ENCODE measurements at places on chromosomes 5 and 9.

GRCh38 chr5:82413302-82414040, 135.3 kb upstream of the RPS23 start:
- no peak for DNase-seq

- DNase-seq, result no peak
Measured at GRCh38 chr9:91245431-91246313, 116.0 kb downstream of the AUH start.

DNA sequence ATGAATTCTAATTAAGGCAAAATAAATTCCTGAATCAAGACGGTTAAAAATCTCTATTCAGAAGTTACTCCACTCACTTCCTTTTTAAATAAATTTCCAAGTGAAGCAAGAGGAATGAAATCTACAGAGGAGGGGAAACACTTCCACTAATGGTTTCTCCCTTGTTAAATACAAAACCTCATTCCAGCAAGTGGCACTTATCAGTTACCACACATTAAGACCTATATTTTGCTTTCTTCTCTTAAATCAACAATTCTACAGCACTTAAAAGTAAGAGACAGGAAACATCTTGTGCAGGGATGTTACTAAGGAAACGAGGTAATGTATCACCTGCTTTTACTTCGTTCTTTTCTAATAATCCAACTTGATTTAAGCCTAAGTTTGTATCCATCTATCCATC, 172.6 kb downstream of the RAPGEF6 start:
- DNase-seq, result no peak

- DNase-seq, result no peak
Measured at GRCh38 chr9:94757158-94757557, 30.7 kb downstream of the AOPEP start.

- DNase-seq, result no peak
Measured at GRCh38 chr5:107263387-107264018, 407.2 kb downstream of the EFNA5 start.

- DNase-seq, result no peak
Measured at GRCh38 chr9:84811072-84811750, 141.7 kb downstream of the NTRK2 start.

GRCh38 chr5:19536387-19536786, 451.6 kb downstream of the CDH18 start:
- DNase-seq, result no peak

GRCh38 chr5:178206166-178207101, 2.1 kb downstream of the HNRNPAB start:
- no peak for DNase-seq

GRCh38 chr5:88109818-88110217, 158.8 kb downstream of the TMEM161B start:
- DNase-seq, result no peak

DNA sequence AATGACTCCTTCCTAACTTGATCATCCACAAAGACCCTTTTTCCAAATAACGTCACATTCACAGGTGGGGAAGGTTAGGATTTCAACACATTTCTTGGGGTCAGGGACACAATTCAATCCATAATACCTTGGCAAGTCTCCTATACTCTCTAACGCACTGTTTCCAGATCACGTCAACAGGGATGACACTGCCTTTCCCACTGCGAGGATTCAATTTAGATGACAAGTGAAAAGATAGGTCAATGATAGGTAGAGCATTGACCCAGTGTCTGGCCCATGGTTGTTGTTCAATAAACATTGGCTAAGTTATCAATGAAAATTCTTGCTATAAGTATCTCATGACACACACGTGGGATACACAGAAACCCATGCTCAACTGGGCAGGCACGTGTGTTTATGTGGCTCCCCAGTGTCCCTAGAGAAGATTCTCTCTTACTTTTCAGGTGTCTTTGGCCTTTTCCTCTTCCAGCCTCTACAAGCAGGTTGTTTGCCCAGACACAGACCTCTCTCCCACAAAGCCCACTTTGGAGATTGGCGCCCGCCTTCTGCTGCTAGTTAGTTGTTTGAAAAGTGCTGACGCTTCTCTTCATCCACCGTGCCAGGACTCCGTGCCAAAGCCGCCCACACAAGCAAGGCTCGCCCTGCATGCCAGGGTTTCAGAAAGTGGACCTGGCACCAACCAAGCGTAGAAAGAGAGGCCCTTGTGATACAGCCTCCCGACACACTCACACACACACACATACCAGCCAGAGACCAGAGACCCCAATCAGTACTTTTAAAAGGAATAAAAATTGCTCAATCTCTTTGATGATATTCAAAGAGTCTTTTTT, 594.5 kb downstream of the BNC2 start:
- no peak for DNase-seq

- DNase-seq, result no peak
Measured at GRCh38 chr9:78552802-78553201, 255.9 kb downstream of the PSAT1 start.

GRCh38 chr9:72149231-72149975, at the start of gene GDA:
TSS of gene GDA (plus strand) at chr9:72149440. CDS start at chr9:72149560, 120 bp downstream.
- DNase-seq, result no peak

DNA sequence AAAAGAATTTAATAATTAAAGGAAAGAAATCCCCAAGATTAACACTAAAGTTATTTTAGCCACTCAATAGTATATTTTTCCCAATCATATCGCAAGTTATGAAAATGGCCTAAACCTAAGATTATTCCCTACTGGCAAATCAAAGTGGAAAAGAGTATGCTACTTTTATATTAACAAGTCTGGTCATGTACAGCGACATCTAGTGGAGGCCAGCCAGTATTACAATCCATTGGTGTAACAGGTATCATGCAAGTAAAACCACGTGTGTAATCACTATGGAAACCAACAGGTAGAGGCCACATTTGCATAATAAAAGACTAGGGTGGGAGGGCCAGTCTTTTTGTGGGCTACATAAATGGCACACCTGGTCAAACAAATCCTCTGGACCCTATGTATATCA, 976.4 kb upstream of the CDH9 start:
- no peak for DNase-seq

GRCh38 chr5:168736281-168736831, 157.2 kb upstream of the PANK3 start:
- DNase-seq, result no peak

- DNase-seq, result no peak
Measured at GRCh38 chr5:93088592-93089389, 492.2 kb downstream of the NR2F1-AS1 start.

DNA sequence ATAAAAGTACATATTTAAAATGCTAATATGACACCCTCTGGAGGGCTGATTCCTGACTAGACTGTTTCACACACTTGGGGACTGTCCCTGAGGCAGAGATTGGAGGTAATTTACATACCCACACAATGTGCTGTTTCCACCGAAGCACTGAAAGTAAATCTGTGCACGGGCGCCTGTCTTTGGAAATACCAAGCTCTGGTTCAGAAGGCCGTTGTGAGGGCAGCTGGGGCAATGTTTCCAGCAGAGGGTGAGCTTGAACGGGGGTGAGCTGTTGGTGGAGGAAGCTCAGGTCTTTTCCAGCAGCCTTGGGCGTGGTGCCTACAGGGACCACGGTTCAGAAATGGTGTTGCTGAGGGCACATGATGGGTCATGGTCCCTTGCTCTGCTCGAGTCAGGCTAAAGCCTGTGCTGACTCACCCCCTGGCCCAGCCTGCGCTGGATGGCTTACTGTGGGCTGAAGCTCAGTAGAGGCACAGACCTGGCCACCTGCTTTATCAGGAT, 25.8 kb upstream of the HMCN2 start:
- no peak for DNase-seq

GRCh38 chr5:58015175-58015574, 444.7 kb downstream of the PLK2 start:
- no peak for DNase-seq

GRCh38 chr5:27217155-27217956, 179.0 kb upstream of the CDH9 start:
- no peak for DNase-seq
